ENCODE measurements at places on chromosomes 1 and 21.
A peak's percentile ranks its signal among the peaks of the same experiment; 100 is the strongest.

DNA sequence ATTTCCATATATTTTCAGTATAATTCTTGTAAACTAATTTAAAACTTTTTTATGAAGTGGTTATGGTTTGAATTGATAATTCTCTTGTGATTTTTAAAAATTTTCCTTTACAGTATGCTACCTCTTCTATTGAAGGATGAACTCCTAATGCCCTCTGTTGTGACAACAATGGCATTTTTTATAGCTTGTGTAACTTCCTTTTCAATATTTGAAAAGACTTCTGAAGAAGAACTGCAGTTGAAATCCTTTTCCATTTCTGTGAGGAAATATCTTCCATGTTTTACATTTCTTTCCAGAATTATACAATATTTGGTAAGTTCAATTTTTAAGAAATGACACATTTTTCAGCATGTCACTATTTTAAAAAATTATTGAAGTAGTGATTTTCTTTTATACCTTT is 61.4 kb downstream of the ALG6 start:
- no peak for DNase-seq

DNA sequence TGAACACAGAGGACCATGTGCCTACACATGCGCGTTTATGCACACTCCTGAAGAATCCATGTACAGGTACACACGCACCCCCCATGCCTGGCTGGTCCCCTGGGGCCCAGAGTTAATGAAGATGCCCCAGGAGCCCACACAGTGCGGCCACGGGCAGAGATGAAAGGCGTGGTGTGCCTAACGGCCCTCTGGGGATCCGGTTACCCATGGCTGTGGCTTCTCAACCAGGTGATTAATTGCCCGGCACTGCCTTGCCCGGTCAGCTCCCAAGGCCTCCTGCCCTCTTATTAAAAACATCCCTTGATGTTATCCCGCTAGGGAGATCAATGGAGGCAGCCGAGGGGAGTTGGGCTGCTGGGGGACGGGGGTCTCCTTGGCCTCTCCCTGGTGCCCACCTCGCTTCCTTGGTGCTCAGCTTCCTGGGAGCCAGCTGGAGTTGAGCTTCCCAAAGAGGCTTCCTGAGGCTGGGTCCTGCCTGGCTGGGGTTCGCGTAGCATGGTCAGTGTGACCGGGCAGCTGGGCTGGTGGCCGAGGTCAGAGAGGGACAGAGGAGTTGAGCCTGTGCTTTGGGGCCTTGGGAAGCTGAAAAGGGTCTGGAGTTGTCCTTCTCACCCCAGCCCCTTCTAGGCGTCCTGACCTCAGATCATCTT is 75.0 kb upstream of the WNT4 start:
- DNase-seq: no peak

DNA sequence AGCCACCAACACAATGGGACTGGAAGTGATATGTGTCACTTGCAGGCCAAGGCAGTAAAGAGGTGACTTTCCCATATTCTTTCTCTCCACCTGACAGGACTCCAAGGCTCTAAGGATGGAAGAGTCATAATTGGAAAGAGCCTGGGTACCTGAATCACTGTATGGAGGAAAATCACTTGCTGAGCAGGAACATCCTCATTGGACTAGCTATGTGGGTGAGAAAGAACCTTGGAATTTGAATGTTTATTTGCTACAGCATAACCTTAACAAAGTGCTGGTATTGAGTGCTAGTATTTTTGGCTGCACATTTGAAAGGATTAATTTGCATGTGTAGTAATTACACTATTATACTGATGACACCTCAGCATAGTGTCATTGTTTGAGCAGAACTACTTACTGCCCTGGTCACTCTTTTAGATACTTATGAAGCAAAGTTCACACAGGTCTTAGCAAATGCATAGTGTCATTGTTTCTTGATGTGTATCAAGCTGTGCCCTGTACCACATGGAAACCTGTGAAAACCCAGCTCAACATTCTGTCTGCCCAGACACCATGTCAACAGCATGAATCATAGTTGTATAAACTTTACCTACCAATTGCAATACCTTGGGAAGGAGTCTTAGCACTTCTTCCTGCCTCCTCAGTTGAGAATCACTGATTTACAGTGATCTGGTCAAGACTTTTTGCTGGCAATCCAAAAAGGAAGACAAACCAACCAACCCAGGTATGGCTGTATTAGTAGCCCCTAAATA is 5.1 kb upstream of the S100A10 start:
- no peak for DNase-seq

DNA sequence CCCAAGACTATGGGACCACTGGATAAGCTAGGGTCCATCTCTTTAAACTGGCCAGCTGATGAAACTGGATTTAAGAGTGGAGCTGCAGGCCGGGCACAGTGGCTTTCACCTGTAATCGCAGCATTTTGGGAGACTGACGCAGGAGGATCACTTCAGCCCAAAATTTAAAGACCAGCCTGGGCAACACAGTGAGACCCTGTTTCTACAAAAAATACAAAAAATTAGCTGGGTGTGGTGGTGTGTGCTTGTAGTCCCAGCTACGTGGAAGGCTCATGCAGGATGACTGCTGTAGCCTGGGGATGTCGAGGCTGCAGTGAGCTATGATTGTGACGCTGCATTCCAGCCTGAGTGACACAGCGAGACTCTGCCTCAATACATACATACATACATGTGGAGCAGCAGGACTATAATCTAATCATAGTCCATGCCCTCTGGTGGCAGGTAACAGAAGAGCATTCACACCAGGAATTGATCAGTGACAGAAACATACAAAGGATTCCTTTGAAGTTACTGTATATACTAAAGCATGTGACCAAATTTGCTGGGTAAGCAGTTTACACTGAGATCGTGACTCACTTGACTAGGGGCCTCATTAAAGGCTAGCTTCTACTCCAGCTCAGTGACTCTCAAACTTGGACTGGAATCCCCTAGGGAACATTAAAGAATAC is 101.5 kb upstream of the SLFNL1 start:
- DNase-seq: peak; percentile 83

DNA sequence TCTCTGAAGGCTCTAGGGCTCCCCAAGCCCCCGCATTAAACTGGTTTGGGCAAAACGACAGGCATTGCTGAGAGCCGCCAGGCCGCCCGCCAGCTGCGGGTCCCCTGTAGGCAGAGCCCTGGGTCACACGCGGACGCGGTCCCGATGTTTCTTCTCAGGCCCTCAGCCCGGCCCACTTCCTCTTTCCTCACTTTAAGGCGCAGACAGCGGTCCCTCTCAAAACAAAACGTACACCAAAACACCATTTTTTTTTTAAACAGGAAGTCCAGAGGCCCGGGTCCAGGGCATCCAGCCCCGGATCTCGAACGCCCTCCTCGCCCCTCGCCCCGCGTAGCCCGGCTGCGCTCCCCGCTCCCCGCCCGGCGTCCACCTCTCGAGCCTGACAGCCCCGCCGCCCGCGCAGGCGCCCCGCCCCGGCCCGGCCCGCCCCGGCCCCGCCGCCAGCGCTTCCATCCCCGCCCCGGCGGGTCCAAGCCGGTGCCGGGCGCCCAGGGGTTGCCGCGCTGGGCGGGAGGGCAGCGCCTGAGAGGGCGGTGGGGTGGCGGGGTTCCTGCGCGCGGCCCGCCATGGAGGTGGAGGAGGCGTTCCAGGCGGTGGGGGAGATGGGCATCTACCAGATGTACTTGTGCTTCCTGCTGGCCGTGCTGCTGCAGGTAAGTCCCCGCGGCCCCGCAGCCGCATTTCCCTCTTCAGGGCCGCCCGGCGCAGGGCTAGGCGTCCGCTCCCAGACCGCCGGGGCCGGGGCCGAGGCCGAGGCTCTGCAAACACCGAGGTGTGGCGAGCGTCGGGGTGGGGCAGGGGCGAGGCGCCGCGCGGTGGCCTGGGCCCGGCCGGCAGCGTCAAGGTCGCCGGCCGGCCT is at the start of gene SLC22A15:
TSS of gene SLC22A15 (plus strand) at position 452 of the 859 bp plus-strand sequence. CDS start at position 567, 115 bp downstream.
- peak; percentile 13 for DNase-seq

GRCh38 chr1:1237874-1238701 is 6.1 kb downstream of the B3GALT6 start:
- no peak for DNase-seq

DNA sequence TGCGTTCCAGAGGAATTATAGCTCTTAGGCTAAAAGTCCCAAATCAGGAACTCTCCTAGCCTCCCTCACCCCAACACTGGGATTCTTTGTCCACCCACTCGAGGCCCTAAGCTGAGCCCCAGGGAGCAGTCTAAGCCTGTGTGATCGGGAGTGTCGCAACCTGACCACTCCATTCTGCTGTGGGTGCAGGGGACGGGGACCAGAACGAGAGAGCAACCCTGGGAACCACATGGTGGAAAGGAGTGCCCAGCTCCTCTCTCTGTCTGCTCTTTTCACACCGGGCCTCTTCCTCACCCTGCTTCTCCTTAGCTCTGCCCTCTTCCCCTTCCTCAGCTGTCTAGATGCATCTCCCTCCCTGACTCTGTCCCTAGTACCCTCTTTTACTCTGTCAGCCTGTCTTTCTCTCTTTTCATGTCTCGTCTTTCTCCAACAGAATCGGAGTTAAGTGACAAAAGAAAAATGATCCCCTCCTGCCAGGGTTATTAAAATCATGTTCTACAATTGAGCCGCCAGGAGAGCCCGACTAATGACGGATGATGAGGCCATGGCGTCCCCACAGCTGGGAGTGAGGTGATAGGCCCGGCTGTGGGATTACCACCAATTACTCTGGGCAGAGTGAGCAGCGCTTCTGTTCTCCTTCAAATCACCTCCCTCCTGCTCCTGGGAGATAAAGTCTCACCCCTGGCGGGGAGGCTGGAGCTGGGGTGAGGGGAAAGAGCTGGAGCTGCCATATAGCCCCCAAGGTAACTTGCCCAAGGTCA is 34.5 kb upstream of the CSF3R start:
- DNase-seq: no peak

GRCh38 chr21:42417533-42417932 is 13.8 kb downstream of the UBASH3A start:
- DNase-seq: no peak

- peak; percentile 5 for DNase-seq
Measured at GRCh38 chr1:248906753-248907661, 972 bp downstream of the PGBD2 start.

DNA sequence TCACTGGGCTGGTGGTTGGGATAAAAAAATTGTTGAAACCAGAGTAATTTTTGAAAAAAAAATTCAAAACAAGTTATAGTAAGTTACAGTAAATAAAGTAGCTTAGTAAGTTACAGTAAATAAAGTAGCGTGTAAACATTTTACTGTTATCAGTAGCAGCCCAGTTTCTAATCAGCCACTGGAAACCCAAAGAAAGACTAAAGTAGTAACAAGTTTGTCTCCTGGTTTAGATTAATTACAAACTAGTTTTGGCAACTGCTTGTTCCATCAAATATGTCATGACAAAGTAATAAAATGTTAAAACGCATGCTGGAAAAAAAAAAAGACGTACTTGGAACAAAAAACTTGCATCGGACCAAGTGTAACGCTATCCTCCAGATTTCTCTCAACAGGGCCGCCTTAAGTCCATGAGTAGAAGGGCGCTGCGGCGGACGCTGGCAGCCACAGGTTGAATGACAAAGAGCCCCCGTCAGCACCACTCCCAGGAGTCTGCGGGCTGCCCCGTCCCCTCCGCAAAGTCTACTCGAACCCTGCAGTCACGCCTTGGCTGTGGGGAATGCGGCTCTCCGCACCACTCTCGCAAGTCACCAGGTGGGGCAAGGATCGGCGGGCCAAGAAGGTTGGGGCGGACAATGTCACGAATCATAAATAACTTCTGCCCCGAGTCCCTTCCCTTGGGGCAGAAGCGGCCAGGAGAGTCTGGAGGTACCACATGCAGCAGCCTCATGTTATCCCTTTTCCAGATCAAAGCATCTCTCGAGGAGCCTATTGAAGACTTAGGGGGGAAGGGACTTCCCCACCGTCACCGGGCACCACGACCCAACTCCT is 837 bp downstream of the SLC16A1 start:
- DNase-seq: peak; percentile 75

DNA sequence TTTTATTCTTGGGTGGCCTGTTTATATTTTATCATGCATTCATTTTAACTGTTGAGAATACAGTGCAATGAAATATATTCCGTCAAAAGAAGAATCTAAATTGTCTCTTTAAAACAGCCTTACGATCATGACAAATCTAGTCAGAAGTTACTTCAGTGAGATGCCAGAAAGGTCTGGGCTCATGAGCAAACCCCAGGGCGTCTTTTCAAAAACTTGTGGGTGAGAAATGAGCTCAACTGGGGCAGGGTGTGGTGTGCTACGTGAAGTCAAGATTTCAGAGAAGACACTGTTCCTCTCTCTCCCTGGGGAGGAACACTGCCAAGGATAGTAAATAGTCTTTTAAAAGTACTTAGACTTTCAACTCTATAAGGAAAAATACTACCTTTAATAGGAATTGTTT is 13.4 kb upstream of the UAP1 start:
- DNase-seq: peak; percentile 64

DNA sequence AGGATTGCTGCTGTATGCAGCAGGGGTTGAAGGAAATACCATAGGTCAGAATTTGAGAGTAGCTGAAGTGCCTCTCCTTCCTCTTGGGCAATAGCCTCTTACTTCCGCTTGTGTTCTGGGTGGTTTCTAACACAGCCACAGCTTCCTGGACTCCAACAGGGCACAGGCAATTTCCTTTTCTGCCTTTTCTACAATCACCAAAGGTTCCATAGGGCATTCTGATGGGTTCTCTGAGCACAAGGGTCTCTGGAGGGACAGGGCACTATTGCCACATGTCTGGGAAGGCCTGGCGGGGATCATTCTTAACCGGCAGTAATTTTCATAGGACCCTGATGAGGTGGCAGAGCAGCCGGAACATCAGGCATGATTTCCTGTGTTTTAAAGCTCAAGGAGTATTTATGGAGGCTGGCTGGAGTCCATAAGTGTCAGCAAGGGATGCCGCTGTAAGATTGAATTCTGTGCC is 5.5 kb upstream of the AGTRAP start:
- DNase-seq: no peak

GRCh38 chr1:6511561-6512244 is 20.2 kb upstream of the PLEKHG5 start:
- DNase-seq: no peak

DNA sequence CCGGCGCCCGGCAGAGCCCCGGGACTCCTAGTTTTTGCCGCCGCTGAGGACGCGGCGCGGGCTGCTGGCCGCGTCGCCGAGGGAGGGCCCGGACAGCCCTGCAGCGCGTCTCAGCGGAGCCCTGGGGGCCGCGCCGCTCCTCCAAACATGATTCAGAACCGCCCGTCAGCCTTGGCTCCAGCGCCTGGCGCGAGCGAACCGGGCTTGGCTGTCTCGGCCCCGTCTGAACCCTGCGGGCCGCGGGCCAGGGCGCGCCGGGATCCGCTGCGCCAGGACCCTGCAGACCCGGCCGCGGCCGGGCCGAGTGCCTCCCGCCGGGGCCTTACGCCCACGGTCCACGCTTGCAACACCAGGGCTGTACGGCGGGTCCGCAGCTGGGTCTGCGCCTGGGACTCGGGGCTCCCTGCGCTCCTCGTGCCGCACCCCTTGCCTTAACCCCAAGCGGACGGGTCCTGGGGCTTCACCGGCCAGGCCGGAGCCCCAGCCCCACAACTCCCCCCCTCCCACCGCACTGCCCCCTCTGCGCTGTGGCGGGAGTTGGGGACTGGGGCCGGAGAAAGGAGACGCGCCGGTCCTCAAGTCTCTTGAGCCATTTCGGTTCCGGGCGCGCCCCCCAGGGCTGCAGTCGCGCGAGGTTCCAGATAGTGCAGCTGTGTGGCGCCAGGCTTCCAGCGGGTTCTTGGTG is 48.4 kb upstream of the CD34 start:
- peak; percentile 60 for DNase-seq

GRCh38 chr1:26932531-26932930 is 11.0 kb downstream of the NUDC start:
- no peak for DNase-seq
